ENCODE measurements at places on chromosomes 11 and 22.

DNA sequence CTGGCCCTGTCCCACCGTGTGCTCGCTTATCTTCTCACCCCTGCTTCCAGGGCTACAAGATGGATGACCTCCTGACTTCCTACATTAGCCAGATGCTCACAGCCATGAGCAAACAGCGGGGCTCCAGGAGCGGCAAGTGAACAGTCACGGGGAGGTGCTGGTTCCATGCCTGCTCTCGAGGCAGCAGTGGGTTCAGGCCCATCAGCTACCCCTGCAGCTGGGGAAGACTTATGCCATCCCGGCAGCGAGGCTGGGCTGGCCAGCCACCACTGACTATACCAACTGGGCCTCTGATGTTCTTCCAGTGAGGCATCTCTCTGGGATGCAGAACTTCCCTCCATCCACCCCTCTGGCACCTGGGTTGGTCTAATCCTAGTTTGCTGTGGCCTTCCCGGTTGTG, 86.5 kb downstream of the MYO7A start:
- DNase-seq, result no peak

- DNase-seq, result peak; percentile 49
These were observed at the start of gene CCDC81 for GRCh38 chr11:86374586-86374985. Gene CCDC81 (plus strand): TSS chr11:86374887. CDS start chr11:86375164, 277 bp downstream.

- no peak for DNase-seq
These were observed 64.3 kb upstream of the PPARA start for GRCh38 chr22:46085828-46086576.

- no peak for DNase-seq
These were observed 1116.6 kb downstream of the BRD1 start for GRCh38 chr22:48711031-48711431.

DNA sequence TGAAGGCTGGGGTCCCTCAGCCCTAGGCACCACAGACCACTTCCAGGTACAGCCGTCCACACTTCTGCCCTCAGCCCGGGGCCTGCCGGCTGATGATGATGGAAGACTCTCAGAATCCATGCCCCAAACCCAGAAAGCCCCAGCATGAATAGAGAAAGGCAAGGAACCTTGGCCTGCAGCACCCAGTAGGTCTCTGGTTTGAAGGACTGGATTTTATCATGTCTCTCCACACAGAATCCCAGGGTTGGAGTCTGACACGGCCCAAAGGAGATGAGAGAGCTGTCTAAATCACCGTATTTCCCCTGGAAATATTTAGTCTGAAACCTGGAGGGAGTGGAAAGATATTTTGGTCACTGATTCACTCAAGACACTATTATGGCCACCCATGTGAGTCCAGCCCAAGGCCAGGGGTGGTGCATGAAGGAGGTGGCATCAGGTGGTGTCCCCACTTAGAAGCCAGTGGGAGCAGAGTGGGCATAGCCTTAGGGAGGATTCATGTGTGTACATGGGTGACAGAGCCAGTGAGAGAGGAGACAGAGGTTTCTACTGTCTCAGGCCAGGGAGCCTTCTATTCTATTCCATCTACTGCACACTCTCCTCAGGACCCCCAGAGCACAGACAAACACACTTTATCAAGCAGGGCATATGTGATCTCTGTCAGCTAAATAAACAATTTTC, 14.0 kb downstream of the TOP3B start:
- DNase-seq, result no peak

- peak; percentile 96 for DNase-seq
These were observed 35.4 kb downstream of the CD82 start for GRCh38 chr11:44600839-44601383.

DNA sequence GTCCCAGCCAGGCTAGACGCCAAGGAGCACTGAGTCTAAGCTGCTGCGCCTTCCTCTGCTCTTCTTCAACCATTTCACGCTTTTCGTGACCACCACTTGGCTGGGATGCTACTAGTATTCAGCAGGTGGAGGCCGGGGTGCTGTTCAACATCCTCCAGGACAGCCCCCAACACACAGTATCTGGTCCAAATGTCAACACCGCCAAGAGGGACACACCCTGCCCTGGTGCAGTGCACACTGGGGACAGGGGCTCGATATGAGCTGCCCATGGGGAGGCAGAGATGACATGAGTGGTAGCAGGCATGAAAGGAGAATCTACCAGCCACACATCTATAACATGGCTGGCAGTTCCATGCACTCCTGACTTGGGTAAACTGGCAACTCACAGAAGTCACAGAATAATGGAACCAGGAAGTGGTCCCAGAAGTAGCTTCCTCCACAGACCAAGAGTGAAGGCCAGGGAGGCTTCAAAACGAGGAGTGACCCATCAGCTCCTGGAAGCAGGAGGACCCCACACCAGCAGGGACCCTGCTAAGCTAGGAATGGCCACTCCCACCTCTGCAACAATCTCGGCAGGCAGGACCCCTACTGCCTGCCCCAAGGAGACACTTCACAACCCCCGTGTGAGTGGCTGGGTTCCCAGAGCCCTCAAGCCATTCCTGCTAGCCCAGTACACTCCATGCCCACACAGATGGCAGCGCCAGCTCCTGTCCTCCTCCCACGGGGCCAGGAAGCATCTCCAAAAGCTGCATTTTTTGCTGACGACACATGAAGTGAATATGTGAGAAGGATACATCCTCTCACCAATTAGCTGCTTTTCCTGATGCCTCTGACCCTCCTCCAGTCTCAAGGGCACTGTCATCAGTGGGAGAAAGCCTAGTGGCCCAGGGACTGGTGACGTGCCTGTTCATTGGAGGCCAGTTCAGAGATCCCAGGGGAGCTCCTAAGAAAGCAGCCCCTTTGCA, 78.8 kb downstream of the DGCR2 start:
- DNase-seq, result no peak

- DNase-seq, result peak; percentile 54
These were observed 107.1 kb downstream of the GAB2 start for GRCh38 chr11:78310500-78310909.

- no peak for DNase-seq
These were observed 102.6 kb downstream of the ALX4 start for GRCh38 chr11:44207292-44207691.

- no peak for DNase-seq
These were observed 44.7 kb downstream of the AP2A2 start for GRCh38 chr11:970319-970871.

GRCh38 chr11:111148121-111148520, 97.4 kb upstream of the POU2AF2 start:
- DNase-seq, result no peak

DNA sequence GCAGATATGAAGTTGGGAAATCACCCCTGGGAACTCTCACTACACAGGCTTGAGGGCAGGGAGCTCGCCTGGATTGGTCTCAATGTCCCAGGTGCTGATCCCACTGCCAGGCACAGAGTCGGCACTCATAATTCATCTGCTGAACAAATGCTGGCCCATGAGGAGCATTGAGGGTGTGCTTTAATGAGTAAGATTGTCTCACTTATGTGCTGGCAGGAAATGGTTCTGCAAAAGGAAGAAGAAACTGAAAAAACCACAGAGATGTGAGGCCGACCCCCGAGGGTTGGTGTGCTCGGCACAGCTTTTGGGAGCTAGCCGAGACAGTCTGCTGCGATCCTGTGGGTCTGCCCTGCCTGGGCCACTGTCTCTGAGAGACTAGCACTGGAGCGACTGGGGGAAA, 9.4 kb downstream of the PLAAT2 start:
- no peak for DNase-seq

DNA sequence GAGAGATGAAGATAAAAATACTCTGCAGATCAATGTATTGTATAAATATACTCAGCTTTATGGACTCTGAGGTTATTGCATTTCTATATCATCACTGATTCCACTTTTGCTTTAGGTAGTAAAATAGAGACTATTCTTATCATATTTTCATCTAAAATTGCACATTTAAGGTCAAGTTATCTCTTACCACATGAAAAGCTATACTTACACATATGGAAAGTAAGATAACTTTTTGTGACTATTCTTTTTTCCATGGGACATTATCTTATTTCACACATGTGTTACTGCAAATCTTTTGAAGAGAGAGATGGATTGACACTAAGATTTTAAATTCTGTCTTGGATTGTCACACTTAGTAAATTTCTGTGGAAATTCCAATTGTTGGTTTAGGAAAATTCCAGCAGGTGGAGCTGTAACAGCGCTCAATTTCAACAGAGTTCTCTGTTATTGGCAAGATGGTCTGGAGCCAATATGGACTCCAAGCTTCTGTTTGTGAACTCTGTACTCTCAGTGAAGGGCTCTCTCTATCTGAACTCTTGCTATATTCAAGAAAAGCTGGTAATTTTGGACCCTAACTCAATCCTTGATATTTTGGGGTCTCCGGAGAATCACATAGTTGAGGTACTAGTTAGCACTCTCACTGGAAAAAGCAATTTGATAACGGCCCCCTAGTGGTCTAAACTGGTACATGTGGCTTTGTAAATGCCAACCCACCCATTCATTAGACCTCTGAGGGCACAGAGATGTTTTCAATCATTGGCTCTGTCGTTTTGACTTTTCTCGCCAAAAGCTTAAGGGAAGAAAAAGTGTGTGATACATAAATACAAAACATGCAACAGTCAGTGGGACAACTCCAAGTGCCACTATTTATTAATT, 429.7 kb downstream of the ETS1 start:
- peak; percentile 53 for DNase-seq

DNA sequence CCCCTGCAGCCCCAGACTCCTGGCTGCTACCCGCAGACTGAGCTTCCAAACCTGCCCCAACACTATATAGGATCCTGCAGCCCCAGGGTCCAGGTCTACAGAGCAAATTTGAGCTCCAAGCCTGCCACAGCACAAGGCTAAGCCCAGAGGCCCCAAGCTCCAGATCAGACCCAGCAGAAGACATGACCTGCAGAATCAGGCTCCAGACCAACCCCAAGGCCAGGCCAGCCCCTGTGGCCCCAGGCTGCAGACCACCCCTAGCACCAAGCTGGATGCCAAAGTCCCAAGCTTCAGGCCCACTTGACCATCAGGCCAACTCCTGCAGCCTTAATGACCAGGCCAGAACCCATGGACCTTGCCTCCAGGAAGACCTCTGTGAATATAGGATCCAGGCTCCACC, 145.3 kb downstream of the DLG2 start:
- DNase-seq, result no peak

DNA sequence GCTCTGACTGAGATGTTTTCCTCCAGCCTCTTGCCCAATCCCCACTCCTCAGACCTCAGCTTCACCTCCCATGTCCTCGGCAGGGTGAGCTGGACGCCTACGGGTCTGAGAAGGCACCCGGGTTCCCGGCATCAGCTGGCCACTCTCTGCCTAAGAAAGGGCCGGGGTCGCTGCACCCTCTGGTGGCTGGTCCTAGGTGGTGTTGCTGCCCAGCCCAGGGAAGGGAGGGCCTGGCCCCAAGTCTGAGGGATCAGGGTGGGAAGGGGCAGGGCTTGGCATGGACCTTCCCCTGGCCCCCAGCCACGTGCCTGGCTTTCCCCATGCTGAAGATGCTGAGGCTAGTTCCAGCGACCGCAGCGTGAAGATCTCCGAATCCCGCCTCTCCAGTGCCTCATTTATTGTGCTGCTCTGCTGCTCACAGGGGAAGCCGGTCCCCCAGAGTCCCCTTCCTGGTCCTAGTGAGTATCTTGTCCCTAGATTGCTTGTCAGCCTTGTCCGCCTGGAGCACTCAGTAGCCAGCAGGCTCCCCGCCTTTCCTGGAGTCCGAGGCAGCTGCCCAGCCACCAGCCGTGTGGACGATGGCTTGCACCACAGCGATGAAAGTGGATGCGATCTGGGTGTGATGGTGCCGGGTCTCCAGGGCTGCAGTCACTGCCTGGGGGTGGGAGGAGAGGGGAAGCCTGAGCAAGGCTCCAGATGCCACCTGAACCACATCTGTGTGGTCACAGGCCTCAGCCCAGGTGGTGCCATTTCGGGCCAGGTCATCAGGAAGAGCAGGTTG, 2.9 kb upstream of the GGT5 start:
- peak; percentile 96 for DNase-seq

DNA sequence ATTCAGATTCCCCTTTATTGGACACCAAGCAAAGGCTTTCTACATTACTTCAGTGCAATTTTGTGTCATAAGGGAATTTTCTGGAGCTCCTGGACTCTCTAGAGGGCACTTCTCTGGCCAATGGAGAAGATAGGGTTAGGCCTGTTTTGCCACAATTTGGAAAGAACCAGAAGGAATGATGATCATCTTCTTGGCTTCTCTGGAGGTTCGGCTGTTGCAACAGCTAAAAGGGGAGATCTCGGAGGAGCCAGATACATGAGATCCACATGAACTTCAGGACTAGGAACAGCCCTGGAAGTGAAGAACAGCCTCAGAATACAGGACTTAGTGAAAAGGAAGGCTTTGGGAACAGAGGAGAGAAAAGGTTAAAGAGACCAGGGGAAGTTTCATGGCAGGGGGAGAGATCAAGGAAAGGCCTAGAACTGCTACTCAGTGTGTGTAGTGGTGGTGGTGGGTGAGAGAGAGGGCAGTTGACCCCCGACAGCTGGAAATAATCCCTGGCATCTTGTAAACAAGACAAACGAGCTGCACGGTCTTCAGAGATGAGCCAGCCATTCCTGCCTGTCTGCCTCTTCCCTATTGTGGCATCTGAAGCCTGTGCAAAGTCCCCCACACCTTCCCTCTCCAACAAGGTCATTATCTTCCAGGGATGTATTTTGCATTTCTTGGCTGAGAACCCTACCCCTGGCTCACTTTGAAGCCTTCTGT, 83.8 kb downstream of the CCDC81 start:
- DNase-seq, result no peak

DNA sequence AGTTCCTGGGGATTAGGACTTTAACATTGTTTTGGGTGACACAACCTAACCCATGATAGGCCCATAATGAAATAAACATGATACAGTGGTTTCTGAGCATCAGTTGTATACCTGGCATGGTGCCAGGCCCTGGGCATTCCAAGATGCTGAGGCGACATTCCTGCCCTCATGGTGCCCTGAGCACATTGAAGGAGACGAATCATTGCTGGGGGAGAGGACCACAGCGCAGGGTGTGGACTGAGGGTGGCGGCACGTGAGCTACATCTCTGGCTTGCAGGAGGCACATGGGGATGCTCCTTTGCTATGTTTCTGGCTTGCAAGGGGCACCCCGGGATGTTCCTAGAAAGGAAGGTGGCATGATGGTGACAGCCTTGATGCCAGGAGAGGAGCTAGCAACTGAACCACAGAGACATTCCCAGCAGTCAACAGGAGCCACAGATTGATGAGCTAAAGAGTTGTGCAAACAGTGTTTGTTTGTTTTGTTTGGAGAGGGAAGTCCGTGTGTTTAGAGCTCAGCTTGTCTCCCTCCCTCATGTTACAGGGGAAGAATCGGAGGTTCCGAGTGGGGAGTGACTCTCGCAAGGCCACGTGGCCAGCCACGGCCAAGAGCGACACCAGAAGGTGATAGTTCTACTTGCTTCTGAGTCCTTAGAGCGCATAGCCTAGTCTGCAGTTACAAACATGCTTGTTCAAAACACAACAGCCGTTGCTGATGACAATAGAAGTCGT, 106.4 kb downstream of the MIAT start:
- DNase-seq, result peak; percentile 30

- no peak for DNase-seq
These were observed 387.9 kb downstream of the BUD13 start for GRCh38 chr11:116384876-116385275.
